Stimulated activated CD8-positive, alpha-beta memory T cell treated with anti-CD3 and anti-CD28 coated beads, Interleukin-12 subunit alpha, Interleukin-12 subunit beta, amount 100 ng/mL, for 1 hour (primary cell): ENCODE measurements at places on chromosomes 1 and 21.

- DNase-seq: no peak
These were observed 17.4 kb upstream of the PRDM16 start for GRCh38 chr1:3051270-3052268.

- DNase-seq: no peak
These were observed 76.4 kb downstream of the DSCAM start for GRCh38 chr21:40770435-40771055.

DNA sequence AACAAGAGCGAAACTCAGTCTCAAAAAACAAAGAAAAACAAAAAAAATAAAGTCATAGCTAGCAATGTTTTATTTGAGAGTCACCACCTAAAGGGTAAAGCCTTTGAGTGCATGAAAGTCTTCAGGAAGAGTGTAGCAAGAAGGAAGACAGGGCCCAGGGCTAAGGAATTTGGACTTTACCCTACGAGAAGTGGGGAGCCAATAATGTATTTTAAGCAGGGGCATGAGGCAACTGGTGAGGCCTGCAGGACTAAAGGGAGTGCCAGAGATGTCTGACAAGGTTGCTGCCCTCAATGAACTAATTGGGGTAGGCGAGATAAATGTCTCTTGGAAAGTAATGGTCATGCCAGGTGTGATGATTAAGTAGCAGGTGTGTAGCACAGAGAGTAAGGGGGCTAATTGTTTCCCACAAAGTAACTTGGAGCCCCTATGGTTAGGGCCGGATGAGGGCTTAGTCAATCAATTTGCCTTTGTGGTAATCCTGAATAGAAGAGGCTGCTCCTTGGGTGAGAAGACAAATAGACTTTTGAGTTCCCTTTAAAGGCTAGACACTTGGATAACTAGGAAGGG, 31.6 kb upstream of the CACNA1E start:
- DNase-seq: no peak

DNA sequence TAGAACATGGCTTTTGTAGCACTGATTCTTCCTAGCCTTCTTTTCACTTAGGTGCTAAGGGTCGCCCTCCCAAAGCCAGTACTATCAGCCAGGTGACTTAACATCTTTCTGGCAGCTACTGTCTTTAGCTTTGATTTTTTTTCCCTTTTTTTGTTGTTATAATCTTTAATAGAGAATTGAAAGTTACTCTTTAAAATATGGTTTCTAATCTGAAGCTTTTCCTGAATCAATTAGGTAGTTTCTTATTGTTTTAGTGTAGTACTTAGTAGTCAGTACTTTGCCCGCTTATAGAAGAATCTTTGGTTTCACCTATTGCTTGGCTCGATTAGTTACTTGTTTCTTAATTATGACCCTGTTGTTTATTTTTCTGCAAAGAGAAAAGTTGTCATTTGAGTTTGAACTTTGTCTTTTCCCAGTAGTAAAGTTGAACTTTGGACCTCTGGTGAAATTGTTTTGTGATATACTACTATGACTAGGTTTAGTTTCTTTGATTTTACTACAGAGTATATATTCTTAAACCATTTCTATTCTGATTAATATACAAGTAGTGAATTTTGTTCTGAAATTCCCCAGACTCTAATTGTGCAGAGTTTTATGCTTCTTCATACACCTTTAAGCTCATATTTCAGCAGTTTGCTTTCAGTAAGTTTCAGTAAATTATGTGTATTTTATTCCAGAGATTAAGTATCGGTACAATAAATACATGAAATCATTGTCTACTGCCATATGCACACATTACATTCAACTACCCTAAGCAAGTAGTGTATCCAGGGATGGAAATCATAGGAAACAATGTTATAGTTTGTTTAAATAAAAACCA, 3.9 kb downstream of the MAGI3 start:
- no peak for DNase-seq

GRCh38 chr1:29380532-29380931, 144.2 kb downstream of the PTPRU start:
- DNase-seq: no peak

- DNase-seq: no peak
These were observed 1.9 kb upstream of the GPR153 start for GRCh38 chr1:6262555-6263420.

DNA sequence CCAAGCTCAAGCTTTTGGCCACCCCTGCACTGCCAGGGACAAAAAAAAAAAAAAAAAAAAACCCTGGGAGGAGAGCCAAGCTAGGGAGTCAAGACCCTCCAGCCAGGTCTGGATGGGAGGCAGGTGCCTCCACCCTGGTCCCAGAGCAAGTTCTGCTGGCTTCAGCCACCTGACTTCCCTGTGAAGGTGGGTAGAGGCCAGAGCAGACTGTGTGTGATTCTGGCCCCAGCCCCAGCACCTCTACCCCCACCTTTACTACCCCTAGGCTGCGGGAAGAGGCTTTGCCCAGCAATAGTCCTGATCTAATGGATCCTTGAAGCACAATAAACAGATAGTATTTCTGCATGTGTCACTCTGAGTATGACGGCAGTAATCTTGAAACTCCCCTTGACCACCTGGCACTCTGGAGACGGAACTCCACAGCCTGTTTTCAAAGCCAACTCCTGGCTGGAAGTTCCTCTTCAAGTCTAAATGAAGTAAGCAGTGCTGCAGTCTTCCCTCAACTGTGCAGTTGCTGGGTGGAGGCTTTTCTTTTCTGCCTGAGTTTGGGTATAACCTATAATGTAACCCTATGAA, 9.8 kb downstream of the PDZK1IP1 start:
- DNase-seq: no peak
